ENCODE measurements at places on chromosomes 6 and 20.

- DNase-seq, result no peak
These were observed 232.5 kb downstream of the PTPRT start for GRCh38 chr20:42957018-42957703.

- no peak for DNase-seq
These were observed 18.1 kb downstream of the ENPP1 start for GRCh38 chr6:131825946-131826345.

- DNase-seq, result no peak
These were observed 10.6 kb upstream of the SIRPD start for GRCh38 chr20:1568163-1568490.

GRCh38 chr20:58875541-58876134 lies 23.1 kb downstream of the GNAS start:
- peak; percentile 67 for DNase-seq

DNA sequence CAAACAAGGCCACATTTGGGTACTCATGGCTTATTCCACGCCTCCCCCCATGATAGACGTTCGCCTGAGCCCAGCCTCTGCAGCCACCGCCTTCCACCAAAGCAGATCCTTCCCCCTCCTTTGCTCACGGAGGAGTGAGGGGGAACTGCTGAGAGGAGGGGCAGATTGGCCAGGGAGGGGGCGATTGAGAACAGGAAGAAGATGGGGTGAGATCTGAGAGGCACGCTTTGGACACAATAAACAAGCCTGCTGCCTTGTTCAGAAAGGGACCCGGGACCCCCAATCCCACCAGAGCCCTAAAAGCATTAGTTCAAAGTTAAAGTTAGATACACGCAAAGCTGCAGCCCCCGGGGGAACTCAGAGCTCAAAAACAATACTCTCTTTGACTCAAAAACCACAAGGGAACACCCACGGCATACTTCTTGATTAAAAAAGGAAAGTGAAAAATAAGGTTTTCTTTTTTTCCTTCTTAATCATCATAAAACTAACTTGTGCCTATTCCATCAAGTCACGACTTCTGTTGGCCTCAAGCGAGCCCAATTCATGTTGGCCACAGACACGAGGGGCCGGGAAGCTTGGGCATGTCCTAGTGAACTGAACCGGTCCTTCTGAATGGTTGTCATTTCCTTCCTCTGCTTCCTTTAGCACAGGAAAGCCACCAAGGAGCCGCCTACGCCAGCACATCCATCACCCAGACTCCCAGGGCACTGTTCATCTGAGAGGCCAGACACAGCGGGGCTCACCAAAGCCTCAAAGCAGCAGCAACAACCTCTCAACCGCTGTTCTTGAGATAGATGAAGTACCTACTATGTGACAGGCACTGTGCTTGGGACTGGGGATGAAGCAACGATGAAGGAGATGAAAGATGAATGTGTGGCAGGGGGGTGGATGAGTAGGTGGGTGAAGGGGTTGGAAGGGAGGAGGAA lies 44.7 kb downstream of the NFATC2 start:
- peak; percentile 77 for DNase-seq

- no peak for DNase-seq
These were observed 22.5 kb downstream of the SLC52A3 start for GRCh38 chr20:745683-746301.

DNA sequence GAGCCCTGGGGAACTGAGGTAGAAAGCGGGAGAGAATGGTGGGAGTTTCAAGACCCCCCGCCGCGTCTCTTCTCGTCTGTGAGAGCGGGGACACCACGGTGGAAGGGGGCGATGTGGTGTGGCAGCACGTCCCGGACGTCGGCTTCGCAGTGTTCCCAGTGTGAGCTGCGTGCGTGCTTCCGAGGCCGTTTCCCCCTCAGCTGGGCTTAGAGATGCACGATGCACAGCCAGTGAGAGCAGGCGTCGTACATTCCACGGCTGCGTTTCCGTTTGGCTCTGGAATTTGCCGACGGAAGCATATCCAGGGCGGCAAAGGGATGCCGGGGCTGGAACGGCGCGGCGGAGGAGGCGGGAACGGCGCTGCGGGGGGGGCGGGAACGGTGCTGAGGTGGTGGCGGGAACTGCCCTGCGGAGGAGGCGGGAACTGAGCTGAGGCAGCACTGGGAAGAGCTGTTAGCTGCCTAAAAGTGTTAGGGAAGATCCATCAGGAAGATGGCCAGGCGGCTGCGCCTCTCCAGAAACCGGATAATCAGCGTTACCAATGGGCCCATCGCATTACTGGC lies 37.7 kb downstream of the KIF25 start:
- DNase-seq, result peak; percentile 75

- peak; percentile 60 for DNase-seq
These were observed 15.4 kb upstream of the SLC22A16 start for GRCh38 chr6:110491644-110492317.

DNA sequence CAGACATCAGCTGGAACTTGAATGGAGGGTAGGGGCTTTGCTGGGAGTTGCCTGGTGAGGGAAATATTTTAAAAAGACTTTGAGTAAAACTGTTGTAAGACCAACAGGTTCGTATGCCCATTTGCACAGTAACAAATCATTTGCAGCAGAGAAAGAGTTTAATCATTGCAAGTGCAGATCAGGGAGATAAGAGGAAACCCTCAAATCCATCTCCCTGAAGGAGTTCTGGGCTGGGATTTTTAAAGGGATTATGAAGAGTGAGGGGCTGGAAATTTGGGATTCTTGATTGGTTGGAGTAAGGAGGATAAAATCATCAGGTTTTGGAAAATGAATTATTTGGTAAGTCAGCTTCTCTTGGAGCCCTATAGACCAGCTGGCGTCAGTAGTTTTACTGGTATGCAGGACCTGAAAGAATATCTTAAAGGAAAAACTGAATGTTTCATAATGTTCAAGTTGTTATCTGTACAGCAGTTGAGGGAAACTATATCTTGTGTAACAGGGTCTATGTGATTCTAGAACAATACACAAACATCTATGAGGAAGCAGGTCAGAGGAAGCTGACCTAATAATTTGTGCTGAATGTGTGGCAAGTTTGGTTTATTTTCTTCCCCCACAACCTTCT lies 295.5 kb downstream of the PLCB1 start:
- no peak for DNase-seq

- DNase-seq, result no peak
These were observed 18.9 kb downstream of the CDH26 start for GRCh38 chr20:59977086-59977485.

- no peak for DNase-seq
These were observed 12.5 kb downstream of the OTOR start for GRCh38 chr20:16760431-16761304.

GRCh38 chr6:157640746-157641451 lies 182.1 kb upstream of the SNX9 start:
- no peak for DNase-seq

GRCh38 chr20:10271494-10272219 lies 53.0 kb downstream of the SNAP25 start:
- DNase-seq, result no peak

GRCh38 chr6:53986721-53987521 lies 124.3 kb upstream of the MLIP start:
- no peak for DNase-seq

- no peak for DNase-seq
These were observed 216.8 kb upstream of the SGK1 start for GRCh38 chr6:134534708-134535149.

DNA sequence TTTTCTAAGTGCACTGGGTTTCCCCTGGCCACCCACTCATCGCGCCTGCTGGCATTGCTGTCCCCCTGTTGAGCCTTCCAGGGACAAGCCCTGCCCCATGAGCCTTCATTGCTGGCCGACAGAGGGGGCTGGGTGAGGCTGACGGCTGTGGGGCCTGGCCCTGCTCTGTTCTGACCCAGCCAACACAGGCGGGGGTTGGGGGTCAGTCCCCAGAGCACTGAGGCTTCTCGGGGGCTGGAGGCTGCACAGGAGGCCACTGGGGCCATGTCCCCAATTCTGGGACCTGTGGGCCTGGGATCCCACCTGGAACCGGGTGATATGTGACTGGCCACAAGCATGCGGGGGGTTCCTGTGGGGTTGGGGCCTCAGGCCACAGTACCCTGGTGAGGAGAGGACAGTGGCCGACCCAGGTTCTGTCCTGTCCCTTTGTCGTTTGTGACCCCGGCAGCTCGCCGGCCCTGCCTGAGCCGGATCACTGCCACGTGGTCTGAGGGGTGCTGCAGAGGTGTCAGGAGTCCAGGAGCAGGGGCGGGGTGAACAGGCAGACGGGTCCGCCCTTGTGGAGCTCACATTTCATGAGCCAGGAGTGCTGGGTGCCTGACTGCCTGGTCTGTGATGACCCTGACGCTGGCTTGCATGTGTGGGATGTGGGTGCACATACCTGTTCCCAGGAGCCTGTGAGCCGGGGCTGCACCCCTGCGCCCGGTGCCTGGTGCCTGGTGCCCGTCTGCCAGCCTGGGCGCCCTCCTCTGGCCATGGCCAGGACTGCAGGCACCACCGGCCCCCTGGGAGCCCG lies 2.1 kb upstream of the COL20A1 start:
- DNase-seq, result peak; percentile 92

GRCh38 chr6:63097222-63097621 lies 114.0 kb upstream of the FKBP1C start:
- no peak for DNase-seq

DNA sequence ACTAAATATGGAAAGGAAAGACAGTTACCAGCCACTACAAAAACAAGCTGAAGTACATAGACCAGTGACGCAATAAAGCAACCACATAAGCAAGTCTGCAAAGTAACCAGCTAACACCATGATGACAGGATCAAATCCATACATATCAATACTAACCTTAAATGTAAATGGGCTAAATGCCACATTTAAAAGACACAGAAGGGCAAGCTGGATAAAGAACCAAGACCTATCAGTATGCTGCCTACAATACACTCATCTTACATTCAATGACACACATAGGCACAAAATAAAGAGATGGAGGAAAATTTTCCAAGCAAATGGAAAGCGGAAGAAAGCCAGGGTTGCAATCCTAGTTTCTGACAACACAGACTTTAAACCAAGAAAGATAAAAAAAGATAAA lies 24.1 kb downstream of the HLA-C start:
- no peak for DNase-seq

DNA sequence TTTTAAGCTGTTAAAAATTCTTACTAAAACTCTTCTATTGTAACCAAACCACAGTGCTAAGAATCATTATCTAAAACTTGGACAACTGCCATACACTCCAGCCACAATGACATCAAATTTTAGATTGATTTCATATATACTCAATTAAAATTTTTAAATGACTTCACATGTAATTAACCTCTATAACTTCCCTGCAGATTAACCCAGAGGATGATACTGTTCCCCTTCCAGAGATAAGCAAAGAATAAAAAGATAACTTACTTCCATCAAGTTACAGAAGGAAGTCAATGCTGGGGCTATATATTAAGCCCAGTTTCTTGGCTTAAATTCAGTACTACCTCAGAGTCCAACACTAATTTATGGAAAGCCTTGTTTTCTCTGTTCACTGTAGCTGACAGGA lies 71.3 kb downstream of the ARHGAP18 start:
- no peak for DNase-seq

- DNase-seq, result no peak
These were observed 228.6 kb downstream of the SAMD5 start for GRCh38 chr6:147737115-147737514.

DNA sequence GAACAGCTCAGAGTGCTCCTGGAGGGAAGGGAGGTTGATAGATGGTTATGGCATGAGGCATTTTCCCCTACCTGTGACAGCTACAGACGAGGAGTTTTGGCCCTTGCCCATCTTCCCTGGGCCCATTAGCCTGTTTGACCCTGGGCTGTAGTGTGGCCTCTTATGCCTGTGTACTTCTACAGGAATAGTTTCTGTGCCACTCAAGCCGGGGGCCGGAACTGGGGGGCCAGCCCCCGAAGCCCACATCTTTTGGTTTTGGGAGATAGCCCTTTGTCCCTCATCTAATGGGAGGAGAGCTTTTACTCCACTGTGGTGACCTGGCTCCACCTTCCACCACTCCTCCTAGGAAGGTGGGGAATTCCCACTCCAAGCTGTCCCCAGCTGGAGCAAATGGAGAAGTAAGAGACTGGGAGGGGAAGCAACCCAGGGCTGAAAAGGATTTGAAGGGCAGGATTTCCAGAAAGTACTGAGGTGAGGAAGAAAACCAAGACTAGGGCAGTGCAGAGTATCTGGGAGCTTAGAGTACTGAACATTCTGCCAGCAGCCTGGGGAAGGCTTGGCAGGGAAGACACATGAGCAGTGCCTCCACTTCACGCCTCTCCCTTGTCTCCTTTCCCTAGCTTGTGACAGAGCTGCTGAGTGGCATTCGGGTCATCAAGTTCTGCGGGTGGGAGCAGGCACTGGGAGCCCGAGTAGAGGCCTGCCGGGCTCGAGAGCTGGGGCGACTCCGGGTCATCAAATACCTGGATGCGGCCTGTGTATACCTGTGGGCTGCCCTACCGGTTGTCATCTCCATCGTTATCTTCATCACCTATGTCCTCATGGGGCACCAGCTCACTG lies 6.9 kb downstream of the ABCC10 start:
- DNase-seq, result no peak

GRCh38 chr6:115618256-115618655 lies 442.4 kb downstream of the FRK start:
- no peak for DNase-seq

GRCh38 chr6:46248143-46248542 lies 77.4 kb upstream of the ENPP5 start:
- no peak for DNase-seq

DNA sequence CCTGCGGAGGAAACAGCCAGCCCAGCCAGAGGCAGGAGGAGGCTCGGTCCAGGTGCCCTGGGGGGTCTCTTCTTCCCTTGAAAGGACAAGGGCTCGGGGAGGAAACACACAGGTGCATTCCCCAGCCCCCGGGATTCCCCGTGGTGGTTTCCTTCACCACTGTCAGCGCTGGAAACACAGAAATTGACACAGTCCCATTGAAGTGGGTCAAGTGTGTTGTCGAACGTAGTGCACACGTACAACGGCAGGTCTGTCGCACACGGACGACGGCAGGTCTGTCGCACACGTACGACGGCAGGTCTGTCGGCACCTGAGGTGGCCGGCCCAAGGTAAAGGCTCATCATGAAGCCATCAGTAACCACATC lies 80.9 kb downstream of the DLL1 start:
- no peak for DNase-seq

DNA sequence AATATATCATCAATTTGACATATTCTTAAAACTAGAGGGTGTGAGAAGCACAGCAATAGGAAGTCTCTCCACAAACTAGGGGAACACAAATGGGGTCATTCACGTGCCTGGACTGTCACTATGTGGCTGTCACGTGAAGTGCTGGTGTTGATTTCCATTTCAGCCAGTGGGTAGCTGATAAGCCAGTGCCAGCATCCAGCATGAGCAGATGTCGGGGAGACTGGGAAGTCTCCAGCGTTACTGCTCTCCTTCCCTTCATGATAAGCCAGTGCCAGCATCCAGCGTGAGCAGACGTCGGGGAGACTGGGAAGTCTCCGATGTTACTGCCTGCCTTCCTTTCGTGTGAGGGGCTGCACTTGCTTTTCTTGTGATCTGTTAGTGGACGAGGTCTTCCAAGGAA lies 5.6 kb upstream of the SLC17A9 start:
- no peak for DNase-seq

DNA sequence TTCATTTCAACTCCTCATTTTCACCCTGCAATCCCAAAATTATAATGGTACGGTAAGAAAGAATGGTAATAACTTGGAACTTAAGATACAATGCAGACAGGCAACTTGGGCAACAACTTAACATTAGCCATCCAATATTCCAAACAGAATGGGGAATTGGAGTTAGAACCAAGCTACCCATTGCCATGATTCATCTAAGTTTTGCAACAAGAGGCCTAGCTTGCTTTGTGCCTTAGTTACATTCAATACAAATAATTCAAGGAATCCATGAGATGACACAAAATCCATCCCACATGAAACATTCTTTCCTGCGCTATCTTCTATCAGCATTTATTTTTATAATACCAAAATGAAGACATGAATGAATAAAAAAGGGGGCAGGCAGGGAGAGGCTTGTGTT lies 28.4 kb downstream of the DCDC2 start:
- DNase-seq, result no peak

Data from urothelium cell line (cell line).